Neural progenitor cell (in vitro differentiated cells): ENCODE measurements at places on chromosomes 1 and 21. TPM values are rescaled to one million over a fixed set of nuclear protein-coding genes. Genes with fewer than 3 reads are reported as not detected.

The PPM1J gene
- 1.8 and 2.7 TPM in 2 replicates for total RNA-seq

The PTGER3 gene
- under 0.01 and 0.09 TPM in 2 replicates for total RNA-seq

The HAO2 gene
- total RNA-seq, result not detected in 2 replicates

The NTMT2 gene
- total RNA-seq, result not detected in 2 replicates

The CENPL gene
- total RNA-seq, result 33.4 and 37.7 TPM in 2 replicates

The KPRP gene
- total RNA-seq, result not detected in 2 replicates

The RPTN gene
- total RNA-seq, result not detected in 2 replicates

The SLC25A34 gene
- total RNA-seq, result 0.34 and 2.2 TPM in 2 replicates

The PAFAH2 gene
- 16.6 and 18.2 TPM in 2 replicates for total RNA-seq

The ERRFI1 gene
- 35.3 and 44.8 TPM in 2 replicates for total RNA-seq

- H3K4me1 ChIP-seq, result peaks cover 17% of the 10 kb centered on the region
- peak overlapping the region; percentile 99 for H3K27ac ChIP-seq
- DNase-seq, result no peak
- no peaks in the 10 kb centered on the region for H3K36me3 ChIP-seq
- H3K4me3 ChIP-seq, result peak overlapping the region; percentile 78
Observed at GRCh38 chr1:211257826-211258225, 1.3 kb upstream of the RCOR3 start.

GRCh38 chr21:37642493-37642892 lies 273.8 kb downstream of the KCNJ6 start:
- DNase-seq, result peak; percentile 78
- no peak overlapping the region for H3K27ac ChIP-seq
- no peak overlapping the region for H3K4me3 ChIP-seq
- H3K36me3 ChIP-seq, result no peaks in the 10 kb centered on the region

DNA sequence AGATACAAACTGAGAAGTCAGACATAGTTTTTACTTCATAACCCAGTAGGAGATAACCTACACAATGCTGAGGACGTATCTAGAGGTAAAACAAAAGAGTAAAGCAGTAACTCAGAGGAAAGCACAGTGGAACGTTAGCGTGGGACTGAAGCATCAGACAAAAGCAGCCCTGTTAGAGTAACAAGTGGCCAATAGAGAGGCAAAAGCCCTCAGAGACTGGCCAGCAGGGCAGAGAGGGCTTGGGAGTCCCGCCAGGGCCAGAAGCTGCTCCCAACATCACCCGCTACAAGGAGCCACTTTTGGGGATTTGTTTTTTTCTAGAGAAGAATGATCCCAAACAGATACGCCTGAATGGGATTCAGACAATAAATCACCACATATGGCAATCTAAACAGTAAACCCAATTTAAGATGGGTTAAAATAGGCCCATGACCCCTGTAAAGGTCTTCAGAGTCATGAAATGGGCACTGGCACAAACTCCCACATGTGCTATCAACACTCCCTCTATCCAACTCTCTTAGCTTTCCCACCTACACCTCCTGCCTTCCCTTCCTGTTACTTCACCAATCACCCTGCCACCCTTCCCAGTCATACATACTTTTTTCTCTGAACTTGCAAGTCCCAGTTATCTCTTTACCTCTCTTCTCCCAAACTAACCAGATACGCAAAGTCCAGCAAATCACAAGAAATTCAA lies 17.2 kb downstream of the TADA1 start:
- peaks cover 34% of the 10 kb centered on the region for H3K36me3 ChIP-seq
- DNase-seq, result peak; percentile 18
- H3K4me1 ChIP-seq, result peaks cover 23% of the 10 kb centered on the region
- peak overlapping the region; percentile 16 for H3K27ac ChIP-seq
- H3K27me3 ChIP-seq, result no peaks in the 10 kb centered on the region

DNA sequence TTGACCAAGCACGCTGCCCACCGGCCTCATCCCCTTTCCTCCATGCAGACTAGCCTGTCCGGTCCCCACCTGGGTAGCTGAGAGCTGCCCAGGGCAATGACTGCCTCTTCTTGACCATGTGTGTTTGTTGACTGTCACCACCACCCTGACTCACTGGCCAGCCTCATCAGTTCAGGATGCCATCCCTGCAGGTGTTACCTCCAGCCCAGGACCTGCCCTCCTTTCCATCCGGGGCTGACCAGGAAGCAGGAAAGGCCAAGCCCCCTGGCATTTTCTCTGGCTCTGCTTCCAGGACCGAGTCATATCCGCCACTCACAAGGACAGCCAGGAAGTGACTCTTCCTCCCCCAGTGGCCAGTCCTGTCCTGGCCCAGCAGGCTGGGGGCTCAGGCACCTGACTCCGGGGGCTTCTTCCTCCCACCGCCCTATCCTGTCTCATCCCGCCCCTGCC lies 17.1 kb downstream of the EPHA2 start:
- no peaks in the 10 kb centered on the region for H3K27me3 ChIP-seq
- no peak overlapping the region for H3K4me3 ChIP-seq
- DNase-seq, result no peak
- H3K27ac ChIP-seq, result no peak overlapping the region
- H3K4me1 ChIP-seq, result peaks cover 31% of the 10 kb centered on the region
- H3K36me3 ChIP-seq, result no peaks in the 10 kb centered on the region

DNA sequence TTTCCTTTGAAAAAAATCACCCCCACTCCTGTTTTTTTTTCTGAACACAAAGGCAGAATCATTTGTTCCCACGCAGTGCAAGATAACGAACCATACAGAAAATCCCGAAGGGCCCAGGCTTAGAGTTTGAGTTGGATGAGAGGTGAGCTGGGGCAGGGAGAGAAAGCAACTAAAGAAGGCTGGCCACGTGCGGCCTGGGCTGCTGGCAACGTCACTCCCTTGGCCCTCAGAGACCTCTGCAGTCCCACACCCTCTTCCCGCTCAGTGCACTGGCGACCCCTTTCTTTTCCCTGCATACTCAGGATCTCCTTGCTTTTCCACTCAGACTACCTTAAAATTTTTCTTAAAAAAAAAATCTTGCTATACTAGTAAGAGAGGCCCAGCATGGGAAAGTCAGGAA lies 28.2 kb upstream of the CRNN start:
- H3K27ac ChIP-seq, result no peak overlapping the region
- no peaks in the 10 kb centered on the region for H3K36me3 ChIP-seq
- no peaks in the 10 kb centered on the region for H3K4me1 ChIP-seq
- no peak for DNase-seq

GRCh38 chr1:234538930-234539649 lies 60.1 kb upstream of the TARBP1 start:
- H3K36me3 ChIP-seq, result no peaks in the 10 kb centered on the region
- H3K27ac ChIP-seq, result no peak overlapping the region
- H3K4me1 ChIP-seq, result peaks cover 25% of the 10 kb centered on the region
- no peak overlapping the region for H3K4me3 ChIP-seq

- no peak for DNase-seq
- no peaks in the 10 kb centered on the region for H3K36me3 ChIP-seq
- no peak overlapping the region for H3K27ac ChIP-seq
- H3K27me3 ChIP-seq, result no peaks in the 10 kb centered on the region
Observed at GRCh38 chr1:108814343-108815125, 42.4 kb downstream of the AKNAD1 start.

DNA sequence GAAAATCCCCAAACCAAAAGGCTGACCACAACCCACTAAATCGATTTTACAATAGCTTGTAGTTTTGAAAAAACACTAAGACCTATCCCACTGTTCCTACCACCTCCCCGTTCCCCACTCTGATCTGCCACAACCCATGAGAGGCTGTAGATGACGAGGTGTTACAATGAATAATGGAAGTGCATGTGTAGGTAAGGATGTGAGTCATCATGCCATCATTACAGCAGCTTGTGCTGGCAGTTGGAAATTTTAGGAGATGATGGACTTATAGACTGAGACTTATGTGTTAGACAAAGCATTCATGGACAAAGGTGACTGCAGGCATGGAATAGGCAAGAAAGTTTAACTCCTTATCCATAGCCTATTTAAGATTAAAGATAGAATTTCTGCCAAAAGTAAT lies 184.7 kb upstream of the CACYBP start:
- peaks cover 18% of the 10 kb centered on the region for H3K4me1 ChIP-seq
- no peak for DNase-seq
- no peaks in the 10 kb centered on the region for H3K27me3 ChIP-seq
- H3K4me3 ChIP-seq, result no peak overlapping the region

- no peak overlapping the region for H3K27ac ChIP-seq
- no peak for DNase-seq
- H3K4me3 ChIP-seq, result no peak overlapping the region
- no peaks in the 10 kb centered on the region for H3K36me3 ChIP-seq
- no peaks in the 10 kb centered on the region for H3K27me3 ChIP-seq
Observed at GRCh38 chr21:15751037-15751436, 21.3 kb downstream of the USP25 start.

- no peak for DNase-seq
- no peaks in the 10 kb centered on the region for H3K36me3 ChIP-seq
- H3K27ac ChIP-seq, result no peak overlapping the region
- no peaks in the 10 kb centered on the region for H3K27me3 ChIP-seq
- H3K4me3 ChIP-seq, result no peak overlapping the region
Observed at GRCh38 chr1:150388241-150388640, 24.3 kb downstream of the RPRD2 start.

- H3K36me3 ChIP-seq, result no peaks in the 10 kb centered on the region
- H3K4me3 ChIP-seq, result no peak overlapping the region
- no peaks in the 10 kb centered on the region for H3K4me1 ChIP-seq
- DNase-seq, result no peak
- H3K27ac ChIP-seq, result no peak overlapping the region
- H3K27me3 ChIP-seq, result no peaks in the 10 kb centered on the region
Observed at GRCh38 chr1:208967334-208967733, 616.2 kb upstream of the CAMK1G start.

GRCh38 chr1:65939191-65939590 lies 146.5 kb downstream of the PDE4B start:
- H3K4me3 ChIP-seq, result no peak overlapping the region
- peaks cover 3% of the 10 kb centered on the region for H3K27me3 ChIP-seq
- no peaks in the 10 kb centered on the region for H3K4me1 ChIP-seq
- H3K27ac ChIP-seq, result no peak overlapping the region
- no peaks in the 10 kb centered on the region for H3K36me3 ChIP-seq
- DNase-seq, result no peak

- H3K27ac ChIP-seq, result no peak overlapping the region
- H3K27me3 ChIP-seq, result no peaks in the 10 kb centered on the region
- peaks cover 10% of the 10 kb centered on the region for H3K4me1 ChIP-seq
Observed at GRCh38 chr1:211951856-211952255, 83.5 kb downstream of the INTS7 start.

DNA sequence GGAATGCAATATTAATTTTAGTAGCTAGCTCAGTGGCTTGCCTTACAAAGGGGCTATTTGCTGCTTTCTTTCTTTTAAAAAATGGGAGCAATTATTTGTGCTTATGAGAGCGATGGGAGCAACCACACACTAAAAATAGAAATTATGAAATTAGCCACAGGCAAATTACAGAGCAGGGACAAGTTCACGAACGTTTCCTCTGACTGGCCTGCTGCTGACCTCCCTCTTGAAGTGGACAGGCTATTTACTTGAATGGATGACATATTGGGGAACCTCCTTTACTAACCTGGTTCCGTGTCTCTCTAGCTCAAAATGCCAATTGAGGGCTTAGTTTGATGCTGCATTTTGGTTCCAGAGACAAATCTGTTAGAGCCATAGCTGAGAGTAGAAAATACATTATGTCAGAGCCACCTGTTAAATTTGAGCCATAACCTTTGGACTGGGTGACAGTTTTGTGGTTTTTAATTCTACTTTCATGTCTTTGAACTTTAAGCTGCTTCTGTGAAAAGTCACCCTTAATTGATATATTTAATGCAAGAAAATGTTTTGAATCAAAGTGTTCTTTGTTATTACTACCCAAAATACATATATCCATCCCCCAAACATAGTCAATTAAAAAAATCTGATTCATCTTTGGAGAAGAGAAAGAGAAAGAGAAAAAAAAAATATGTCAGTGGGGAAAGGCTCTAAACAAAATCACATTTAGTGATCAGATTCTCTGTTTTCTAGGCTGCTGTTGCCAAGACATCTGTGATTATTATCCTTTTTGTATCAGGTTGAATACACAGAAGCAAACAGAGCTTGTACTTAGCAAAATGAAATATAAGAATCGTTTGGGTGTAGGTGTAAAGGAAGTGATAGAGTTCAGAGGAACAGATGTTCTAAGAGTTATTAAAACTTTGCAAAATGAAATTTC lies 351.9 kb downstream of the ADGRL2 start:
- peaks cover 3% of the 10 kb centered on the region for H3K4me1 ChIP-seq
- H3K27me3 ChIP-seq, result no peaks in the 10 kb centered on the region
- H3K4me3 ChIP-seq, result no peak overlapping the region
- no peak for DNase-seq

- no peaks in the 10 kb centered on the region for H3K27me3 ChIP-seq
- H3K4me1 ChIP-seq, result no peaks in the 10 kb centered on the region
- no peak overlapping the region for H3K4me3 ChIP-seq
- no peak overlapping the region for H3K27ac ChIP-seq
- no peak for DNase-seq
- H3K36me3 ChIP-seq, result peaks cover 48% of the 10 kb centered on the region
Observed at GRCh38 chr1:171566467-171566866, 55.6 kb upstream of the MYOCOS start.

- H3K4me3 ChIP-seq, result no peak overlapping the region
- H3K27me3 ChIP-seq, result no peaks in the 10 kb centered on the region
Observed at GRCh38 chr1:93961906-93962305, 52.7 kb upstream of the GCLM start.

DNA sequence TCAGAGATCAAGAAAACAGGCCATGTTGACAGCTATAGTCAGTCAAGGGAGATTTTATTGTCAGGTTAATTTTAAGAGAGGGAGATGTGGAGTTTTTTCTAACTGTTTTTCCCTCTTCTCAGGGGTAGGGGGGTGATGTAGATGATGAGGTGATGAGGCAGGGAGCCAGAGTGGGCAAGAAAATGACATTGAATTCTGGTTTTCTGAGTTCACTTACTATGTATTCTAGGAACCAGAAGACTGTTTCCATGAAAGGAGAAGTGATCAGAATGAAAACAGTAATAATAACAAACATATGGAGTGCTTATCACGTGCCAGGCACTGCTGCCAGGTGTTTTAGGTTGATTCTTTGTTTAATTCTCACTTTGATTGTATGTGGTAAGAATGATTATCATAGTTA lies 40.2 kb downstream of the CASQ2 start:
- no peaks in the 10 kb centered on the region for H3K4me1 ChIP-seq
- no peak overlapping the region for H3K4me3 ChIP-seq
- DNase-seq, result no peak
- H3K27me3 ChIP-seq, result no peaks in the 10 kb centered on the region
- no peak overlapping the region for H3K27ac ChIP-seq

GRCh38 chr1:205319081-205320018 lies 2.2 kb downstream of the NUAK2 start:
- DNase-seq, result no peak
- peak overlapping the region; percentile 21 for H3K27ac ChIP-seq
- H3K36me3 ChIP-seq, result no peaks in the 10 kb centered on the region
- peaks cover 58% of the 10 kb centered on the region for H3K4me1 ChIP-seq

DNA sequence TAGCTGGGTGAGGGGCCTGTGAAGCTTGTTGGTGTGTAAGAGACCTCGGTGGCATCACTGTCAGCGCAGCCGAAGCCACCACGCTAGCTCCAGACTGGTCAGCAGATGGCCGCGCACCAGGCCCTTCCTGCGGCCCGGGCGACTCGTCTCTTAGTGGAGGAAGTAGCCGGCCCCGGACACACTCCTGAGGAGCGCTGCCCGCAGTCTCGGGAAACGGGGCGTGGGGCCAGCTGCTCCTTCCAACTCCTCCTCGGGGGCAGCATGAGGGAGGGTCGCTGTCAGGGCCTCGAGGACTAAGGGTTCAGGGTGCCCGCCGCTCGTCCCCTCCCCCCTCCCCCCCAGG lies 20.4 kb downstream of the H3-3A start:
- peak; percentile 76 for DNase-seq
- no peaks in the 10 kb centered on the region for H3K36me3 ChIP-seq
- no peak overlapping the region for H3K27ac ChIP-seq
- peak overlapping the region; percentile 67 for H3K4me3 ChIP-seq

GRCh38 chr21:46545363-46545762 lies 59.5 kb downstream of the S100B start:
- no peak overlapping the region for H3K4me3 ChIP-seq
- no peak overlapping the region for H3K27ac ChIP-seq
- H3K4me1 ChIP-seq, result no peaks in the 10 kb centered on the region
- DNase-seq, result no peak
